ENCODE measurements at places on chromosomes 4 and X. TPM values are rescaled to one million over a fixed set of nuclear protein-coding genes. Genes with fewer than 3 reads are reported as not detected.

TENM3 gene
- total RNA-seq: not detected

C4orf50 gene
- 0.13 TPM for total RNA-seq

TKTL1 gene
- total RNA-seq: 3.0 TPM

CTAG1B gene
- total RNA-seq: not detected

BBS12 gene
- 2.6 TPM for total RNA-seq

CT47B1 gene
- not detected for total RNA-seq

KCTD8 gene
- total RNA-seq: not detected

AVPR2 gene
- not detected for total RNA-seq

DUSP21 gene
- not detected for total RNA-seq

MGAT4D gene
- not detected for total RNA-seq

ENPEP gene
- not detected for total RNA-seq

TMEM47 gene
- not detected for total RNA-seq

RXFP1 gene
- total RNA-seq: not detected

XPNPEP2 gene
- total RNA-seq: 1.7 TPM

NUP62CL gene
- total RNA-seq: 1.9 TPM

AMOT gene
- total RNA-seq: 0.71 TPM
